A549 treated with Mapracorat at 1 μM for 4 hours (cell line): ENCODE measurements at places on chromosomes 5 and 9. TPM values are rescaled to one million over a fixed set of nuclear protein-coding genes. Genes with fewer than 3 reads are reported as not detected.

Gene BTF3
- total RNA-seq = 1,037 to 1,272 TPM (median 1,086 TPM) in 5 replicates

Gene HARS2
- 34.5 to 42.6 TPM (median 36.4 TPM) in 5 replicates for total RNA-seq

Gene ELAVL2
- total RNA-seq = not detected in 5 replicates

Gene AJM1
- 3.3 to 4.7 TPM (median 4.6 TPM) in 5 replicates for total RNA-seq

Gene GPR151
- total RNA-seq = not detected in 5 replicates

Gene SUSD3
- 0.56 to 1.6 TPM (median 0.66 TPM) in 5 replicates for total RNA-seq

Gene NIM1K
- total RNA-seq = 0.07 to 0.50 TPM (median 0.14 TPM) in 5 replicates

Gene PCDHB13
- total RNA-seq = 0.04 to 0.12 TPM (median 0.05 TPM) in 5 replicates

Gene NUDCD2
- total RNA-seq = 33.3 to 34.8 TPM (median 33.9 TPM) in 5 replicates

Gene ADAMTSL2
- not detected in 5 replicates for total RNA-seq

Gene MLANA
- not detected in 5 replicates for total RNA-seq
